ENCODE measurements at places on chromosomes 3 and 15. TPM values are rescaled to one million over a fixed set of nuclear protein-coding genes. Genes with fewer than 3 reads are reported as not detected.

- no peak for DNase-seq
These were observed 868 bp downstream of the SATB1 start for GRCh38 chr3:18424213-18424728.

PIGB gene
- 4.2 TPM for total RNA-seq

DNA sequence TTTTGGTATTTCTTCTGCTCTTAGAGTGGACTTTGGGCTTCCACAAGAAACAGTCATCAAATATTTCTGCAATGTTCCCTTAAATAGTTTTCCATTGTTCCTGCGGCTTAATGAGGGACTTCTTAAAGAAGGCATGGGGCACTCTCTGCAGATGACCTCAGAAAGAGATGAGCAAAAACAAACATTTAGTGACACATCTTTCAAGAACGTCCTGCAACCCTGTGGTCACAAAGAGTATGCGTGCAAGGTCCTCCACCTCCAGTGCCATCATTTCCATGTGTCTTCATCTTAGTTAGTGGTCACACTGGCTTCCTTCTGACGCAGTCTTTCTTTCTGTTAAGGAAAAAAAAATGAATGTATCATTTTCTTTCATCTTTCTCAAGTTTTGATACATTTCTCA is 56.2 kb downstream of the GREM1 start:
- no peak for DNase-seq

DNA sequence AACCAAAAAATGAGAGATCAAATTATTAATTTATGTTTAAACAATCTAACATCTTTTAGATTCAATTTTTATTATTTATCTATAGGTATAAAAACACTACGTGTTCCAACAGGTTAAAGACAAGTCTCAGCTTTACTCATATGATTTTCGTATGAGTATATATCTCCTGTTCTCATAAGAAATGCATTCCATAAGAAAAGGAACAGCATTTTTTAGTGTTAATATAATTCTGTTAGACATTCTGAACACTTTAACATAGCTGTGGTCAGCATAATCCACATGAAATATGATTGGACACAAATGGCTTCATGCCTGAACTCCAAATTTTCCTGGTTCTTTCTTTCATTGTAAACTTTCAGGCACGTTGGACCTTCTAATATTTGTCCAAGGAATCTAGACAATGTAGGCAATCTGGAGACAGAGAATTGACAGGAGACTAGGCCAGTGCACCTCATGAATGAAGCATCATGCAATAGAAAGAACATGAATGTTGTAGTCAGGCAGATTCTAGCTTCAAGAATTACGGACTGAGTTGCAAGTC is 1122.0 kb upstream of the ALCAM start:
- DNase-seq = no peak

ANKRD63 gene
- 1.0 TPM for total RNA-seq

VPS8 gene
- total RNA-seq = 60.1 TPM

DNA sequence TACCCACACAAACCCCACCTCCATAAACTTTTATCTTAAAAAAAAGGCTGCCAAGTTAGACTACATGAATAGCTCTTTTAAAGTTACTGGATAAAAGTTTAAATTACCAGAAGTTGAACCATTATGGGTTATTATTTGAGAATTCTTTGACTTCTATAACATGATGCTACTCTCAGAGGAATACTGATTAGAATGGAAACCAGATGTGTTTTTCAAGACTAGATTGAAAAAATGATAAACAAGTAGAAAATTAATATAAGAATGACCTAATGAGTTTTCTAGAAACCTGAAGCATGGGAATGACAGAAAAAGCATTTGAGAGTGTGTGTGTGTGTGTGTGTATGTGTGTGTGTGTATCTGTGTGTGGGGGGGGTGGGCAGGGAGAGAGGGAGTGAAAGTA is 12.4 kb upstream of the FGF7 start:
- DNase-seq = no peak

DNA sequence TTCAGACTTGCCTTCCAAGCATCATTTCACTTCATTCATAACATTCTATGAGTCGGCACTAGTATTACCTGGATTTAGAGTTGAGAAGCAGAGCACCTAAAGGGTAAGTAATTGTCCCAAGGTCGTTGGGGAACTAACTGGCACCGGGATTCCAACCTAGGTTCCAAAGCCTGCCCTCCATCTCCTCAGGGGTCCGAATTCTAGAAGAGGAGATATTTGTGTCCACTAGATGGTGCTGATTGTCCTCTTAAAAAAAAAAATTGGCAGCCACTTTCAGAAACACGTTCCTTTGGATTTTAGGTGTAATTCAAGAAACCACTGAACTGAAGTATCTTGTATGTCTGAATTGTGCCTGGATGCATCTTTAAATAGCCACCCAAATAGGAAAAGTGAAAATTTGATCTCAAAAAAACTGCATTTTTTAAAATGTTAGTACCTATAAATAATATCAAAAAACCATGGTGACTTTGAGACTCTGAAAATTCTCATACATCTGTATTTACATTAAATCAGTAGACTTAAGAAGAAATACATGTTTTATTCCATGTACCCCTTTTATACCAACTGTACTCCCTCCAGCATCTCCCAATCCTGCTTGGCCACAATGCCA is 3.9 kb upstream of the FSIP1 start:
- no peak for DNase-seq

- DNase-seq = no peak
These were observed 3.2 kb downstream of the UBE3A start for GRCh38 chr15:25435474-25436243.

GRCh38 chr15:86968244-86968643 is 888.6 kb downstream of the AGBL1 start:
- no peak for DNase-seq
